ENCODE measurements at places on chromosomes 7 and 10.

DNA sequence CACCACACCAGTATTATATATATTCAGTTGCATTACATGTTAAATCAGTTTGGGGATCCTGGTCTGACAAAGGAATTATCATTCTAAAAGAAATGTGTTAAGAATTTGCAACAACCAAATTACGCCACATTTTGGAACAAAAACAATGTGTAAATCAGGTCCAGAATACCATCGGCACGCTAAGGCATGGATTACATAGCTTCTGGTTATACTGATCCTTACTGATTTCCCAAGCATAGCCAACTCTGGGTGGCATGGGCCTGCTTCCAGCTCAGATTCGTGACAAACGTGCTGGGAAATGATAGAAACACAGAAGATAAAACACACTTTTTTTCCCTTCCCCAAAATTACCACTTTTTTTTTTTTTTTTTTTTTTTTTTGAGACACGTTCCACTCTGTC, 660.0 kb downstream of the SORCS1 start:
- DNase-seq = no peak
- H3K4me1 ChIP-seq = no peaks in the 10 kb centered on the region
- H3K36me3 ChIP-seq = no peaks in the 10 kb centered on the region
- H3K27me3 ChIP-seq = no peaks in the 10 kb centered on the region

DNA sequence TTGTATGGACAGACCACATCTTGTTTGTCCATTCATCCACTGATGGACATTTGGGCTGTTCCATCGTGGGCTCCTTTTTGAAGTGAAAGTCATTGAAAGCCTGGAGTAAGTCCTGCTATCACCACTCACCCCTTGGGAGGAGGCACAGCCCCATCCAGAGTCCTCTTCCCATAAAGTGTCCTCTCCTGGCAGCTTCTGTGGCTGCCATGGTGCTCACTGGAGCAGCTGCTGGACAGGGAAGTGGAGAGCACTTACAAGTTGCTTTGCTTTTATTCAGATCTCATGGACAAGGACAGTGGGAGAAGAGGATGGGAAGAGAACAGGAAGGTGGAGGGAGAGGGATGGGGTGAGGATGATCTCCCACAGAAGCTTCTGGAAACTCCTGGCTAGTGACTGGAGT, 18.5 kb upstream of the EIF5AL1 start:
- no peak for DNase-seq
- H3K27me3 ChIP-seq = no peaks in the 10 kb centered on the region
- H3K4me3 ChIP-seq = no peak overlapping the region

DNA sequence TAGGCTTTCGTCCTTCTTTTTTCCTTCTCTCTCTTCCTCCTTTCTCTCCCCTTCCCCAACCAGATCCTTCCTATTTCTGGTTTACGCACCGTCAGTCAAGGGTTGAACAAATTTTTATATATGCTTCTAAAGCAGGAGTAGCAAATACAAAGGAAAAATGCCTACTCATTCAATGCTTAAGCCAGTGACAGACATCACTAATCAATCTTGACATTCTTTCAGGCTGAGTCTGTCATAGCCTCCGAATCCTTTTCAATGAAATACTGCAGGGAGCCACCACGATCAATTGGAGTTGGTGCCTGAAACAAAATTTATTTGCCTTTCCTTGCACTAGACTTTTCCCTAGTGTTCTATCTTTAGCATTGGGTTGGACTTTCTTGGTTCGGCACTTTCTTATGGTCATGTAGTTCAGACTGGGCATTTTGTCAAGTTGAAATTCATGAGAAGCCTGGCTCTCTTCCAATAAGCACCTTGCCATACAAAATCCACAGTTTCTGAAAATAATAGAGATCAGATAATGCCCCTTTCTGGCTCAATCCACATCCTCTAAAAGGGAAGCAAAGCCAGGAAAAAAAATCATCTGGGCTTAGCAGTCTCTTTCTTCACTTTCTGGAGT, 239.5 kb upstream of the PLXNA4 start:
- no peak for DNase-seq
- no peak overlapping the region for H3K27ac ChIP-seq
- H3K36me3 ChIP-seq = no peaks in the 10 kb centered on the region
- H3K27me3 ChIP-seq = no peaks in the 10 kb centered on the region

DNA sequence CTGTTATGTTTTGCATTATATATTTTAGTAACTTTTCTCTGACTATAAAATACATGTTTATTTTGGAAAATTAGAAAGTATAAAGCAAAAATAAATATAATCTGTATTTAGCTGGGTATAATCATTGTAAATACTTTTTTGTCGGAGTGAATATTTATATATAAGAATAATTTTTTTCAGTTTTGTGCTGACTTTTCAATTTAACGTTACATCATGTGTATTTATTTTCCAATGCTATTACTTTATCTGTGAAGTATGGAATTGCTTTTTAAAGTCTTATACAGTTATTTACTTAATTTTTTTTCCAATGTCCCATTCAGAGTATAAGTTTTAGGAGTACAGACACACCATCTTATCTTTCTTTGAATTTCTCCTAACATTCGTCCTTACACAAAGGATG, 15.2 kb downstream of the AP3M1 start:
- H3K4me1 ChIP-seq = peaks cover 4% of the 10 kb centered on the region
- no peaks in the 10 kb centered on the region for H3K27me3 ChIP-seq
- no peak overlapping the region for H3K27ac ChIP-seq
- no peak for DNase-seq
- H3K36me3 ChIP-seq = peaks cover 67% of the 10 kb centered on the region

GRCh38 chr7:76231071-76231470, 29.4 kb downstream of the SRRM3 start:
- no peak for DNase-seq
- H3K27me3 ChIP-seq = no peaks in the 10 kb centered on the region
- no peaks in the 10 kb centered on the region for H3K36me3 ChIP-seq

- no peaks in the 10 kb centered on the region for H3K27me3 ChIP-seq
- H3K4me1 ChIP-seq = no peaks in the 10 kb centered on the region
- no peak overlapping the region for H3K4me3 ChIP-seq
- DNase-seq = no peak
These were observed 1.5 kb upstream of the LHPP start for GRCh38 chr10:124460144-124460543.

GRCh38 chr10:73478636-73479035, 17.2 kb downstream of the PPP3CB start:
- H3K36me3 ChIP-seq = peaks cover 30% of the 10 kb centered on the region
- H3K4me1 ChIP-seq = peaks cover 3% of the 10 kb centered on the region
- H3K27me3 ChIP-seq = no peaks in the 10 kb centered on the region
- no peak overlapping the region for H3K4me3 ChIP-seq

- H3K4me3 ChIP-seq = no peak overlapping the region
- DNase-seq = no peak
- H3K4me1 ChIP-seq = no peaks in the 10 kb centered on the region
- no peaks in the 10 kb centered on the region for H3K36me3 ChIP-seq
- H3K27ac ChIP-seq = no peak overlapping the region
- no peaks in the 10 kb centered on the region for H3K27me3 ChIP-seq
These were observed 16.2 kb upstream of the CRHR2 start for GRCh38 chr7:30698481-30698880.
